Fibroblast of skin of scalp (primary cell): ENCODE measurements at places on chromosomes 12 and 14.
A peak's percentile ranks its signal among the peaks of the same experiment; 100 is the strongest.

DNA sequence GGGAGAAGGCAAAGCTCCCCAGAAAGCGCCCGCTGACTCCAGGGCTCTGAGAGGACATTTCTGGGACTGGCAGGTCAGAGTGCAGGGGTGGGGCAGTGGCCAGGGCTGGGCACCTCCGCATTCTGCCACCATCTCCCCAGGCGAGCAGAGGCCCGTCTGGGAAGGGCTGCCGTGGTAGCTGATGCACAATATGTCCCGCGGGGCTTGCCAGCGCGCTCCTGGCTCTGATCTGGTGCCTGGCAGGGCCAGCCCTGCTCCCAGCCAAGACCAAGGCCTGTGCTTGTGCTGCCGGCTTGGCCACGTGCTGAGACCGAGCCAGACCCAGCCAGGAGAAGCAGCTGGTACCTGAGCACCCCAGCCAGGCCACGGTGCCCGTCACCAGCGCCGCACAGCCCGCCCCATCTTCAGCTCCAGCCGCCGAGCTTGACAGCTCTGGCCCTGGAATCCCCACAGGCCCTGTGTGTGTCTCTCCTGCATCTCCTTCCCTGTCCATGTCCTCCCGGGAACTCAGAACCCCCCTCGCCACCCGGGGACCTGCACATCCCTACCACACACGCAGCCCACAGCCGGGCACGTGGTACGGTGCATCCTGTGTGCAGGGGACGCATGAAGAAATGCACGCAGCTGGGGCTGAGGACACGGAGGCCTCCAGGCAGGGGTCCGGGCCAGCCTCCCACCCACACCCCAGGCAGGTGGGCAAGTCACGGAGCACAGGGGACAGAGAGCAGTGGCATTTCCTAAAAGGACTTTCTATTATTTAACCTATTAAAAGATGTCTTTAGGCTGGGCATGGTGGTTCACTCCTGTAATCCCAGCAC lies 68.6 kb upstream of the C14orf180 start:
- DNase-seq: no peak

DNA sequence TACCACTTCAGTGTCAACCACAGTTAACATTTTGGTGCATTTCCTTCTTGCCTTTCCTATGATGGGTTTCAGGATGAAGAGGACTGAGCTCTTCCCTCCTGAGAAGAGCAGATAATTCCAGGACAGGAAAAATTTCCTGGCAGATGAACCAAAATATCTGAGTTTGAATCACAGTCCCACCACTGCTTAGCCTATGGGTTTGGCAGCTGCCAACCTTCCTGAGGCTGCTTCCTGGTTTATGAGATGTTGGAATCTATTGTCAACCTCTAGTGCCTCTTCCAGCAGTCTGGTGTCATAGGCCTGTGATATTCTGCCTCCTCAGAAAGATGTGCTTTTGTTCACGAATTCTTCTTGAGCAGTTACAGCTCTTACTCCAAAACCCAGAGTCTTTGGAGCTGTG lies 197.4 kb upstream of the FRMD6 start:
- DNase-seq: peak; percentile 41

- peak; percentile 93 for DNase-seq
Observed at GRCh38 chr12:65335021-65335714, 56.7 kb downstream of the MSRB3 start.

DNA sequence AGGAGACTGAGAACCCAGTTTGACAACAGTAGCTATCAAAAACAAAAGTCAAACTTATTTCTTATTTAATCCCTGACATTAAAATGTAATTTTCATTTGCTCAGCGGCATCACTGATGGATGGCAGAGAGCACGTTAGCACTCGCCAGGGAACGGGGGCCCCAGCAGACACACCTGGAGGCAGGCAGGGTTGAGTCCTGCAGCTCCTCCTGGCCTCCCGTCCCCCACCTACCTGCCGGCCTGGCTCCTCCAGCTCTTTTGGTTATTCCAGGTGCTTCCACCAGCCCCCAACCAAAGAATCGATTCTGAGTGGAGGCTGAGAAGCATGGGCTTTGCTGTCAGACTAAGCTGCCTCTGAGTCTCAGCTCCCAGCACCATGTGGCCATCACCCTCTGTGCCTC lies 113.6 kb downstream of the PHETA1 start:
- DNase-seq: no peak

DNA sequence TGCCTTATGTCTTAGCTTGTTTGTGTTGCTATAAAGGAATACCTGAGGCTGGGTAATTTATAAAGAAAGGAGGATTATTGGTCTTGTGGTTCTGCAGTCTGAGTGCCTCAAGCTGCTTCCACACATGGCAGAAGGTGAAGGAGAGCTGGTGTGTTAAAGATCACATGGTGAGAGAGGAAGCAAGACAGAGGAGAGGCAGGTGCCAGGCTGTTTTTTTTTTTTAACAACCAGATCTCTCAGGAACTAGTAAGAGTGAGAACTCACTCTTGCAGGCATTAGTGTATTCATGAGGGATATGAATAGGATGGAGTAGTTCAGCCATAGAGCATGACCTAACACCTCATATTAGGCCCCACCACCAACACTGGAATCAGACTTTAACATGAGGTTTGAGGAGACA lies 123.4 kb downstream of the CMAS start:
- DNase-seq: no peak

GRCh38 chr14:102096569-102097188 lies 9.8 kb upstream of the HSP90AA1 start:
- peak; percentile 79 for DNase-seq

DNA sequence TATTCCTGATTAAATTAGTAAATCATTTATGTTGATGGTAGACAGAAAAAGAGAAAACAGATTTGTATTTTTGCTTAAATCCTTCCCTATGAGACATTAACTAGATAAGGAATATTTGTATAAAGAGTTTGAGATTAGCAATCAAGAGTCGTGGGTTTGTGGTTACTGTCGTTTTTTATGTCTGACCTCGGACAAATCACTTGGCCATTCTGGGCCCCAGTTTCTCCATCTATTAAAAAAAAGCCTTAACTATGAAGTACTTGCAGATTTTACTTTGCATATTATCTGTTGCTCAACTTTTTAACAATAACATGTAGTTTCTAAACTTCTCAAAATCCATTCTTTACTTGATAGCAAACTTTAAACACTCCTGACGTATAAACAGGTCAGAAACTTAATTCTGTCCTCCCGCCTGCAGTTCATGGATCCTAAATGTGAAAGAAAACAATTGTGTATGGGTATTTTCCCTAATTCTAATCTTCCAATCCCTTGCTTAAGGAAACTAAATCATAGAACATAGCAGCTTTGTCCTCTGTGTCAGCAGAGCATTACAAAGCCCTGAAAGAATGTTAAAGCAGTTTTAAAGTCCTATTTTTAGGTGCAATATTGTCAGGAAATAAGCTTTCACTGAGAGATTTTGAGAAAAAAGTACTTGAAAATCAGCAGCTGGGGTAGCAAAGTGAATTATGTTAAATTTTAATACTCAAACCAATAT lies 118.2 kb downstream of the GPR135 start:
- DNase-seq: no peak

DNA sequence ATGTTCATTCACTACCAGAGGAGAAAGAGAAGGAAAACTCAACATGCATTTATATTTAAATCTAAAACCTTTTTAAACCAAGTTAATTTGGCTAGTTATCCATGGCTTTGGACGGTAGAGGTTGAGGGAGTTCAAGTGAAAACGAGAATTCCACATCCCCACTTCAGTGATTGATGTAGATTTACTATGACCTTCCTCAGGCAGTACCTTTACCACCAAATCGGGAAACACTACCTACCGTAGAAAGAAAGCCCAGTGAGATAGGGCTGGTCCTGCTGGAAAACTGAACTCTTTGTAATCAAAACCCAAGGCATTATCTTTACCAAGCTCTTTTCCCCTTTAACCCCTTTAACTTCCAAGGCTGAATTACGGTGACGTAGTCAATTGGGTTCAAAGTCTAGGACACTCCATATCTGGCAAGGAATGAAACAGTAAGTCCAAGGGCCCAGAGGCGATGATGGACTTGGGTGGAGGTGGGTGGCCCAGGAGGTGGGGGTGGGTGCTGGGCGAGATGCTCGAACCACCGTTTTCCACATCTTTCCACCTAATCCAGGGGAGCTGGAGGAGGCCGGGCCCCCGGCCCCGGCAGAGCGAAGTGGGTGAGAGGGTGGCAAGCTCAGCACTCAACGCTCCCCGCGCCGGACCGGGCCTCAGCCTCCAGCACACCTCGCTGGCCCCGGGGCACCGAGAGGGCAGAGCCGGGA lies 618 bp downstream of the SEC23A start:
- DNase-seq: peak; percentile 55

DNA sequence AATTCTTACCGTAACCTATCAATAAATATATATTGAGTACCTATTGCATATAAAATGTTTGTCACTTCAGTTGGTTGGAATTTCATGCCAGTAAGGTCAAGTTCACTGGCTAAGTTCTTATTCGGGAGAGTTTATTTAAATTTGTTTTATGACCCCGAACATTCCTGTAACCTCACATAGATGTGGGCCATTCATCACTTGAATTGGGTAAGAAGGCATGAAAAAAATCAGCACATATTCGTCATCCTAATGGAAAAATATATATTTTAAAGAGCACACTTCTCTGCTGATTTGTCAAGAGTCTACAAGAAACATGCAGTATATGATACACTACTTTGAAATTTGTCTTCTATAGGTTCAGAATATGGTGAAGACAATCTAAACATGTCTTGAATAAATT lies 263.4 kb downstream of the CCDC91 start:
- DNase-seq: no peak

- no peak for DNase-seq
Observed at GRCh38 chr14:33956640-33957039, 5.8 kb upstream of the EGLN3 start.

- no peak for DNase-seq
Observed at GRCh38 chr12:108604208-108604941, 6.5 kb upstream of the TMEM119 start.

DNA sequence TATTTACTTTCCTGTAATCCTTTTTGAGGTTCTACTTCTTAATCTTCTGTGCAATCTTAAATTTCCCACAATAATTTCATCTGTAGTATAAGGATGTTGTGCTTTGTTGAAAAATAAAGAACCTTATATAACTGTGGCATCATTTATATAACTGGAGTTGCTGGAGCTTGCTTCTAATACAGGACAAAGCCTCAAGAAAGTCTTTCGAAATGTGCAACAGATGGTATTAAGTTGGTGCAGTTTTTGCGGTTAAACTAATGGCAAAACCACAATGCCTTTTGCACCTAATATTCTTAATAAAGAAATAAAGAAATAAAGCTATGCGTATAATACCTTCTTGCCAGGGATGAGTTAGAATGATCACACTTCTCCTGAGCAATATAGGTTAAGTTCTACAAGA lies 180.0 kb downstream of the KITLG start:
- DNase-seq: no peak

DNA sequence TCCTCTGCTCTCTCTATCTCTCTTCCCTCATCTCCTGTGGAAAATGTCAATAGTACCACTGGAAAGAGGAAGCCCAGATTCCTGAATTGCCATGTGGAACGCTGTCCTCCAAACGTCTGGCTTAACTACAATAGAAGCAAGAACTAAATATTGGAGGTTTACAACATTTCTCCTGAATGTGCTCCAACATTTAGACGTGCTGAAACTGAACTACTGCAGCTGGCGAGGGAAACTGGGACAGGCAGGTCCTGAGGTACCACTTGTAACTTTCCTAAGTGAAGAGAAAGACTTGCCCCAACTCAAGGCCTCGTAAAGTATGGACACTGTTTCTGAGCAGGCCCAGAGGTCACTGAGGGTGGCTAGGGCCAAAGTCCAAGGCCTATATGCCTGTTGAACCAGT lies 187.7 kb downstream of the NTF3 start:
- no peak for DNase-seq

- peak; percentile 26 for DNase-seq
Observed at GRCh38 chr12:10753059-10753458, 29.9 kb upstream of the YBX3 start.

GRCh38 chr12:71321130-71321529 lies 118.5 kb upstream of the LGR5 start:
- DNase-seq: no peak

DNA sequence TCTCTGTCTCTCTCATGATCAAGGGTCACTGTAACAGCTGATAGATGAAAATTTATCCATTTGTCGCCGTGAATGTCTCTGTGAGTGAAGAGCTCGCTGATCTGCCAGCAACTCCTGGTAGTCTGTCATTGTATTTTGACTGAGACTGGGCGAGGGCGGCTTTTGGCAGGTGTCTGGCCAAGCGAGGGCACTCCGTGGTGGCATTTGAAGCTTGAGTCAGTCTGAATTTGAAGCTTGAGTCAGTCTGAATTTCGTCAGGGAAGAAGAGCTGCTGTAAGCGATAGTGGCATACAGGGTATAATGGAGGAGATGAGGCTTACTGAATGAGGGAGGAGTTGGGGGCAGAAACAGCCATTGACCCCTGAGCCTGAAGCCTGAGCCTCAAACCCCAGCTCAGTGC lies 56.8 kb upstream of the FAM181A start:
- no peak for DNase-seq

- no peak for DNase-seq
Observed at GRCh38 chr14:74169906-74170305, 69.3 kb upstream of the VSX2 start.

GRCh38 chr14:68271913-68272391 lies 452.4 kb downstream of the RAD51B start:
- no peak for DNase-seq
